ENCODE measurements at places on chromosomes 11 and 22.
A peak's percentile ranks its signal among the peaks of the same experiment; 100 is the strongest.

DNA sequence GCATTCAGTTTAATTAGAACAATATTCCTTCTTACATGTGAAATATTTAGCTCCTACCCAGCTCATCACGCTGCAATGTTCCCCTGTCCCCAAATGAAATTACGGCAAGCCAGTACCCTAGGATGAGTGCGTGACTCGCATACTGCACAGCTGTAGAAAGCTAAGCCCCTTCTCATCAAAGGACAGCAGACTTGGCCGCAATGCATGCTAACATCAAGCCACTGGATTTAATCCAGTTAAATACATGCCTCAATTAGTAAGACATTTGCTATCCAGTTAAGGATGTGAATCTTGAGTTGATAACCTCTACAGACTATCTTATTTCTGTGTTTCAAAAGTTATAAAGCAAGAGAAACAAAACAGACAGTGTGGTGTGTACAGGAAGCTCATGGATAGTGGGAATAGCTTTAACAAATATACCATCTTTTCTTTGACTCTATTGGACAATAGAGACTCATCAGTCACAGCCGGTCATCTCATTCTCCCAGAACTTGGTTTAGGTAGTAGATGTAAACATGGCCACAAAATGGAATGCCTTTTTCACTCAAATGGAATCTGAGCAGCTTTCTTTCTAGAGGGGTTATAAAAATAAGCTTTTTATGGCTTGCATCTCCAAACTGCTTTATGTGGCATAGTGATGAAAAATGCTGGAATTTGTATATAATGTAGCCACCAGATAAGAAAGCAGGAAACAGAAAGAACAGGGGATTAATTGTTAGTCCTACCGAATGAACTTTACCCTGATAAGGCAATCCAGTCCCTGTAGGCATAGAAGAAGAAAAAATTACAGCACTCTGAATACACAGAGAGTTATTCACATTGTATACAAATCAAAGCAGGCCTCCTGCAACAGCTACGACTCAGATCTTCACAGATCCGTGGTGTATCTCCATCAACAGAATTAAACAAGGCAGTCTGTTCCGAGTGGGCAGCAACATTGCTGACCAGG is 224.1 kb downstream of the CADM1 start:
- no peak for DNase-seq

- no peak for DNase-seq
Observed at GRCh38 chr22:30266445-30267381, at the start of gene OSM. OSM (minus strand) TSS chr22:30266851; CDS start chr22:30266799, 52 bp downstream.

DNA sequence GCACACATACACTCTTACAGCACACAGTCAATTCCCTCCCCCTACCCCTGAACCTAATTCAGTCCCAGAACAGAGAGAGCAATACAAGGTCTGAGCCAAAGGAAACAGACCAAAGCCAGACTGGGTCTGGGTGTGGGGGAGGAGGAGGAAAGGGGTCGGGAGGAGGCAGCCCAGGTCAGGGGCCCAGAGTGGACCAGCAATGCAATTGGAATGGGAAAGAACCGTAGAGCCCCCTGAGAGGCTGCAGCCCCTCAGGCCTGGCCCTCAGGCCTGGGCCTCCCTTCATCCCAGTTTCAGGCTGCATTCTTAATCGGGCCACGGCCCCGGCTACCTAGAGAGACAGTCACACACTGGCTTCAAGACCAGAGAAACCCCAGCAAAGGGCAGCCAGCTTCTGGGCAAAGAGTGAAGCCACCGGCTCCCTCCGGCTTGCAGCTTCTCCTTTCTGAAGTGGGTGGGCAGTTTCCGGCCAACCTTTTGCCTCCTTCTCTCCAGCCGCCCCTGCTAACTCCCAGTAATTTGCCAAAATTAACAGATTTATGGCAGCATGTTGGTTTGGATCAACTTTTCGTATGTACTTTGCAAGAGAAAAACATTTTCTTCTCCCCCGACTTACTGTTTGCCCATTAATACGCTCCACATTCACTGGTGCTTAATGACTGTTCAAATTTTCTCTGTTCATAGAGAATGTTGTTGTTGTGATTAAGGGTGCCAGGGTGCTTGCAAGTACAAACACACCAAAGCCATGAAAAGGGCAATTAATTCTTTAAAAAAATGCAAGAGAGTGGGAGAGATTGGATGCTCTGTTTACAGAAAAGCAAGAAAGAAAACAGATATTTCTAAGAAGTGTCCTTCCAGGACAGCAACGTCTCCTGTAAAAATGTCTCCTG is 488.3 kb downstream of the MN1 start:
- DNase-seq, result no peak

- DNase-seq, result no peak
Observed at GRCh38 chr11:134734141-134734845, 322.3 kb upstream of the B3GAT1 start.

DNA sequence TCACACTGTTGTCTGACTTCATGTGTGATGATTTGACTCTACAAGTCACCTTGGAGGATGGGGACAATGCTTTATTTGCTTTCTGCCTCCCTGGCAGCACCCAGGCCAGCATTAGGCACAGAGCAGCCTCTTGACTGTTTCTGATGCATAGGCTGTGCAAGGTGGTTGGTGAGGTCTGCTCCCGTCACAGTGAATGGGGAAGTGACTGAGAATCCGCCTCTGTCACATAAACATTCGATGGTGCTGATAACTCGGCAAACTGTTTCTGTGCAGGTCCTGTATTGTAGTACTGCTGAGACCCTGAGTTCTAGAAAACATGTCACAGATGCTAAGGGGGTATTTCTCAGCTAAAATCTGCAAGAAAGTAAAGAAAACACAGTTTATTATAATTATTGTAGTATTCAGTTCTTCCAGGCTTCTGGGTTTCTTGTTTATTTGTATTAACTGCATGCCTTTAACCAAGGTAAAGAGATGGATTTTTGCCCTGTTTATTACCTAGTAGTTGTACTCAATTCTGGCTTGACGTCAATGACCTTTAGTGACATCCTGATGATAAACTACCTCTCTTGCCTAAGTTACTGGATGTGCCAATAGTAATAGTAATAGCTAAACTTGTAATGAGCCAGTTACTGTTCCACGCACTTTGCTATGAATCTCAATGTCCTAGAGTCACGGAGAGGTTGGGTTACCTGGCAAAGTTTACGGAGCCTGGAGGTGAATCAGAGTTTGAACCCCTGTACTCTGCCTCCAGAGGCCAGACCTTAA is 24.8 kb upstream of the RCN1 start:
- no peak for DNase-seq

DNA sequence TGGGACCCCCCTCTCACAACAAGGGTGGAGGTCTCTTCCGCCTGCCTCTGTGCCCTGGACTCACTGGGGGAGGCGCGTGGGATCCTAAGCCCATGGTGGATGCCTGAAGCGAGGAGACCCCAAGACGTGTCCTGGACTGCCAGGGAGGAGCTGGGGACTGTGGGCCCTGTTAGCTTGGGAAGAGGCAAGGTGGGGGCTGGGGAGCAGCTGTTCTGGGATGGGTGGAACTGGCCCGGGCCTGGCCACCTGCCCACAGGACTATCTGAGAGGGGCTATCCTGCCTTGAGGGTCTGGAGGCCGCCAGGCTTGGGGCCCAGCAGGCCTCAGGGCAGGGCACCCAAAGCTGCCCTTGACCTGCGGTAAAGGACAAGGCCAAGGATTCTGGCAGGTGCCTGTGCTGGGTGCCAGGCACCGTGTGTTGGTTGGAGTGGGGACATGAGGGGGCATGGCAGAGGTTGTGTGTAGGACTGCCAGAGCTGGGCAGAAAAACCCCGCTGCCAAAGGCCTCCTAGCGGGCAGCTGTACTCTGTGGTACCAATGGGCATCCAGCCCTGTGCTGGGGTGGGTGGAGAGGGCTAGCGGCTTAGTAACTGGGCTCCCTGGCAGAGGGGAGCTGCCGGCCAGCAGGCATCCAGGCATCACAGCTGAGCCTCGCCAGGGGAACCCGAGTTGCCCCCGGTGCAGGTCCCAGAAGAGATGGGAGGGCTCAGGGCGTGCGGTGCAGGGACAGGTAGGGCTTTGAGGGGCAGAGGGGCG is 670 bp downstream of the LSP1 start:
- DNase-seq, result no peak

DNA sequence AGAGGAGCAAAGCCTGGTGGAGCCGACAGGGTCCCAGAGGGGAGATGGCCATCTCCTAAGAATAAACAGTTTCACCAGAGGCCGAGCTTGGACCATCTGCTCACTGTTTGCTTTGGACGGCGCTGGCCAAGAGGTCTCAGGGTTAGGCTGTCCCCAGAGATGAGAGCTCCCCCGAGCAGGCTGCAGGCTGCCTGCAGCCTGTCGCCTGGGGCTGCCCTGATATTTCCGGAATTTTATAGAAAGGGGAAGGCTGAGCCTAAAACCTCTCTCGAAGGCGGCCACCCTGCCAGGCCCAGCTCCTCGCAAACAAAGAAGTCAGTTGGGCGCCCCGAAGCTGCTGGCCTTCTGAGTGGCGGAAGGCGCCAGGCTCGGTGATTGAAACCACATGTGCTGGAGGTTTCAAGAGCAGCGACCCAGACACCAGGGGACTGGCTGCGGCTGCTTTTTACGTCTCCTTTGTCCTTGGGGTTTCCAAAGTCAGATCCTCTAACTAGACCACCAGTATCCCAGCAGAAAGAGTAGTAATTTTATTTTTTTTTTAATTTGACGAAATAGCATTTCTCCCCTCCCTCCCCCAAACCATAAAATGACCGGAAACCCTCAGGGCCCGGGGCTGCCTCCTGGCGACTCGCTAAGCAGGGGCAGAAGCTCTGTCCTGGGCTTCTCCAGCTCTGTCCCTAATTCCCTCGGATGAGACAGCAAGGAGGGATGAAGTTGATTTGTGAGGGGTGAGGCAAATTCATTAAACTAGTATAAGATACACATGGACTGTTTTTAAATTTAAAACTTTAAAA is 57.4 kb downstream of the CLMP start:
- DNase-seq, result peak; percentile 28

GRCh38 chr11:65776196-65776595 is 4.6 kb downstream of the AP5B1 start:
- no peak for DNase-seq

DNA sequence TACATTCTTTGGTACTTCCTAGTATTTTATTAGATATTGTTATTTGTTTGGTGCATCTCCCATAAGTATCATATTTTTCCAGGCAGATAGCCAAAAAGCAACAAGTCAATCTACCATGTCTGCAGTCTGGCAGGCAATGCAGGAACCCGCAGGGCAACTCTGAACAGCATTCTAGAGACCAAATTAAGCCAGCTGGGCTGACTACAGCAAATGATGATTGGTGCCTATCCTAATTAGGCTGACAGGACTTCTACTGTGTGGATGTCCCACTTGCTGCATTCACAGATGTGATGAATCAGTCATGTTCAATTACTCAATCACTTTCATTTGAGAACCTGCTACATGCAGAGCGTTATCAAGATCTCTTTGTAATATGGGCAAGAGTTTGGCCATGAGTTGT is 40.3 kb upstream of the AMOTL1 start:
- DNase-seq, result no peak

DNA sequence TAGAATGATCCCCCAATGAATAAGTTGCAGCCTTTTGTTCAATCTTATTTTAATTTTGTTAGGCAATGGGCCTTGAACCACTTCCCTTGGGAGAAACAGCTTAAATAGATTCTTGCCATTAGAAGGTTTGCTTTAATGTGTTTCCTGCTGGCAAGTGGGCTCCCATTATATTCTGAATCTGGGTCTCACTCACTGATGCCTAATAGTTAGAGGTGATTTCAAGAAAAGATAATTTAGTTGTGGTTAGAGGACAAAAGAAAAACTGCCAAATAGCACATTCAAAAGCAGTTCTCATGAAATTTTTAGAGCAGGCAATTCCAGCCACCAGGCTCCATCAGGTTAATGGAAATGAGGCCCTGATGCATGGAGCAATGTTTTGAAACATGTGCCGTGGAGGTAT is 362.6 kb upstream of the CHORDC1 start:
- DNase-seq, result no peak

GRCh38 chr11:16935518-16936302 is 78.5 kb downstream of the PLEKHA7 start:
- DNase-seq, result no peak

DNA sequence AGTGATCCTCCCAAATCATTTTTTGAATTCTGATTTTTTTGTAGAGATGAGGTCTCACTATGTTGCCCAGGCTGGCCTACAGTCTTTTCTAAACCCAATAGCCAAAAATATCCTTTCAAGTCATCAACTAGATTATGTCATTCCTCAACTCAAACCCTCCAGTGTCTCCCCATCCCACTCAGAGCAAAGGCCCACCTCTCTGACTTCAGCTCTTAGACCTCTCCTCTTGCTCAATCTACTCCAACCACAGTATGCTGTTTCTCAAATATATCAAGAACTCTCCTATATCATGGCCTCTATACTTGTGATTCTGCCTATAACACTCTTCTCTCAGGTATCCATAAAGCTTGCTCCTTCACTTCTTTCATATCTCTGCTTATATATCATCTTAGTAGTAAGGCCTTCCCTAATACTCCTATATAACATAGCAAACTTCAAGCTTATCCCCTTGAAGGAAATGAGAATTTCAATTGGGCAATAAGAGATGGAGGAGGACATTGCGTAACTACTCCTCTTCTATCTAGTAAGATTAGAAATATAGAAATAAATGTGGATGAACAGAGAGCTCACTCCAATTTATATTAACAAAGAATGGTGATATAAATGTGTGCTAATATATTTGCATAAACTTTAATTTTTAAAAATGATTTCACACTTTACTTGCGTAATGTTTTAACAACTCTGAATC is 24.5 kb downstream of the DLG2 start:
- DNase-seq, result no peak

DNA sequence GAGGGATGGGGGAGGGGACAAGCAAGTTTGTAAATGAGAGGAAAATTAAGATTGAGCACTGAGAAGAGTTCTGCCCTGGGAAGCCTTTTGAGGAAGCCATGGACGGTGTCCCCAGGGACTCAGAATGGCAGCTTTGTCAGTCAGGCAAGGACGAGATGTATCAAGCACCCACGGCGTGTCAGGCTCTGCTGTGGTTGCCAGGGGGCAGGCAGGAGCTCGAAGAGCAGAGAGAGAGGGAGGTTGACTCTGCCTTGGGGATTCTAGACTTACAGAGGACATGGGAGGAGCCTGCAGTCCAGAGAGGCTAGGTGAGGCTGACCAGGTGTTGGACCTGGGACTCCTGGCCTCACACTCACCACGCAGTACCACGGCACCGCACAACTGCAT is 29.1 kb upstream of the SYT7 start:
- DNase-seq, result no peak

DNA sequence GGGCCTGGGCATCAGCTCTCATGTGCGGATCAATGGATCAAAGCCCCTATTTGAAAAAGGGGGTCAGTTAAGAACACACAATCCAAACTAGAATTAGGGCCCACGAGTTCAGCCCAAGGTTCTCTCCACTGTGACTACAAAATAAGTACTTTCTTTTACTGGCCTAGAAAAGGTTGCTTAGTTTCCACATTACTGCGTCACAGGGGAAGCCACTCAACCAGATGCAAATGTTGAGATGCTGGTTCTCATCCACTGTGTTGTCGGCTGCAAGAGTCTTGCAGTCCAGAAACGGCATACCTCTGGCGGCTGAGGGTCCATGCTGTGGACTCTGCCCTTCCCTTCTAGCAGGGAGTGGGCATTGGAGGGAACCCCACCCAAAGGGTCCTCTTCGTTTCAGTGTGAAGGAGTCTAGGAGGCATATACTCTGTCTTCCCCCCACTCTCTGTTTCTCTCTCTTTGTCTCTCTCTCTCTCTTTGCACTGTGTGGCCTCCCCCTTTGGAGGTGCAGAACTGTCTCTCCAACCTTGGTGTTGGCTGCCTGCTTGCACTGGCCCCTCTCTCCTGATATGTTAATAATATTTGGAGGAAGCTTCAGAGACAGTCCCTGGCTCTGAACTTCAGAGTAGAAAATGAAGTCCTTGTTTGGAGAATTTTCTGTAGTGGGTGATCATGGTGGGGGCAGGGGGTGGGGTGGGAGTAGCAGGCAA is 99.0 kb upstream of the NNMT start:
- DNase-seq, result no peak

- DNase-seq, result no peak
Observed at GRCh38 chr11:125129316-125129993, 18.0 kb upstream of the TMEM218 start.

Measured in thoracic aorta (tissue), 2 donors.